ENCODE measurements at places on chromosomes 13 and 19.

DNA sequence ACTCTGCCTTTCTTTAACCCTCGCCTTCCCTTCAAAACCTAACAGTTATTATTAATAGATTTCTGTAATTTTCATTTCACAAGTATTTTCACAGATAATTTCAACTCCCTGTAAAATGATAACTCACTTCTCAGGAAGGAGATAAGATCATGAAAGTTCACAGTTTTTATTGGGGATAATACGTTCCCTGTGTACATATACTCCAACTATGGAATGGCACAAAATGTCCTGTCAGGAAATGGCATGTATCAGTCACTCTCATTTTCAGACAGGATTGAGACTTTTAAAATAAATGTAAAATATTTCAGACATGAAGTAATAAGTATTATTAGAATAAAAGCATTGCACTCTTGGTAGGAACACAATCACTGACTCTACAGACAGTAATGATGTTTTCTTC is 932 bp upstream of the TRAPPC2B start:
- no peak for DNase-seq

- DNase-seq = no peak
These were observed 844.8 kb downstream of the PCDH17 start for GRCh38 chr13:58476206-58476918.

DNA sequence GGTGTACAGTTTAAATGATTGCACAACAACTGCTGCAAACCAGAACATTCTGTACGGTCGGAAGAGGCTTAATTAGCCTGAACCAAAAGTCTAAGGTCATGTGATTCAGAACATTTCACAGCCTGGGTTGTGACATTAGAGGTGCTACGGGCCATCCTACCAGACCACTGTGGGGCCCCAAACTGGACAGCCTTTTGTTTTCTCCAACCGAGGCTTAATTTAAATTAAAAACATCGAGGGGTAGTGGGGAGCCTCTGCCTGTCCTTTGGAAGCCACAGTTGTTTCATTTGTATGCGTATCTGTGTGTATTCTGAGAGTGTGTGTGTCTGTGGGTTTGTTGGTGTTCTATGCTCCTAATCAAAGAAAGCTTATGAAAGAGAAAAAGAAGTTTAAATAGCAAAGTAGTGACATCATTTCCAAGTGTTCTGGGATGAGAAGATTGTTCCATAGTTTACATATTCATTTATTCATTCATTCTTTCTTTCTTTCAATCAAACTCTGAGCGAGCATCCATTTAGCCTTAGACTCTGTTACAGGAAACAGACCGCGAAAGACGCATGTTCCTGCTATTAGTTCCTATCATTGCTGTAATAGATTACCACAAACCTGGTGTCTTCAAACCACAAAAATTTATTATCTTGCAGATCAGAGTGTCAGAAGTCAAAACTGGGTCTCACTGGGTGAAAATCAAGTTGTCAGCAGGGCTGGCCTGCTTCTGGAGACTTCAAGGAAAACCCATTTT is 444.8 kb downstream of the FOXO1 start:
- peak; percentile 19 for DNase-seq

- no peak for DNase-seq
These were observed 49.3 kb upstream of the TUBGCP3 start for GRCh38 chr13:112637017-112637801.

GRCh38 chr13:36430247-36431203 is 1.8 kb upstream of the CCNA1 start:
- DNase-seq = no peak

DNA sequence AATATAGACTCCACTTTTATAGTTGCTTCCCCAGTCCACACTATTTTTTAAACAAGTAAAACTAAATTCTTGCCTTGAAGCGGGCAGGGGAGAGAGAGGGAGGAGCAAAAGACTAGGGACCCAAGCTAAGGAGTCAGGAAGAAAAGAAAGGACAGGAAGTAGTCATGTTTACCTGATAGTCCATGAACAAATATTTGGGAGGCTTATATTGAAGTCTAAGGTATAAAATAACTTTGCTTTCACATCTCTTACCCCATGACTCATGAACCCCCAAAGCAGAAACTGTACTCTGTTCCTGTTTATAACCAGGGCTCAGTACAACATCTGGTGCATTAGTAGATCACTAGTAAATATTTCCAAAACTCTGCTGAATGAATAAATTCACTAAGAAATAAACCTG is 67.3 kb downstream of the ZAR1L start:
- DNase-seq = no peak

- DNase-seq = no peak
These were observed 199.9 kb downstream of the LACC1 start for GRCh38 chr13:44079413-44080205.

DNA sequence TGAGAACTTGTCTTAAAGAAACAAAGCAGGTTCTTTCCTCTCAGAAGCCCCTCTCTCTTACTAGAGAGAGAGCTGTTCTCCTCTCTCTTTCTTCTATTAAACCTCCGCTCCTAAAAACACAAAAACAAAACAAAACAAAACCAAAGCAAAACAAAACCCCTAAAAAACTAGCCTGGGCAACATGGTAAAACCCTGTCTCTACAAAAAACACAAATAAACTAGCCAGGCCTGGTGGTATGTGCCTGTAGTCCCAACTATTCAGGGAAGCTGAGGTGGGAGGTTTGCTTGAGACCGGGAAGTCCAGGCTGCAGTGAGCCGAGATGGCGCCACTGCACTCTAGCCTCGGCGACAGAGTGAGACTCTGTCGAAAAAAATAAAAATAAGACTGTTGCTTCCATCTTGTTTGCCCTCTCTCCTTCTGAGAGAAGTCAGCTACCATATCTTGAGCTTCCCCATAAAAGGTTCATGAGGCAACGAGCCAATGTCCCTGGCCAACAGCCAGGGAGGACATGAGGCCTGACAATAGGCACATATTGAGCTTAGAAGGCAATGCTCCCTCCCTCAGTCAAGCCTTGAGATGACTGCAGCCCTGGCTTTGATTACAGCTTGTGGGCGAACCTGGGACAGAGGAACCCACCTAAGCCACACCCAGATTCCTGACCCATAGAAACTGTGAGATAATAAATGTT is 17.5 kb upstream of the FLT3 start:
- DNase-seq = no peak

GRCh38 chr19:577439-578392 is 5.3 kb downstream of the BSG start:
- no peak for DNase-seq

GRCh38 chr19:19409631-19410030 is 4.2 kb downstream of the GATAD2A start:
- DNase-seq = no peak

- no peak for DNase-seq
These were observed 12.2 kb downstream of the MED26 start for GRCh38 chr19:16615808-16616207.
